ENCODE measurements at places on chromosomes 12 and 14. TPM values are rescaled to one million over a fixed set of nuclear protein-coding genes. Genes with fewer than 3 reads are reported as not detected.
A peak's percentile ranks its signal among the peaks of the same experiment; 100 is the strongest.

GRCh38 chr12:4505376-4505986, 33.2 kb upstream of the RAD51AP1 start:
- peak; percentile 44 for DNase-seq

The FOXM1 gene
- total RNA-seq = 17.7 TPM

DNA sequence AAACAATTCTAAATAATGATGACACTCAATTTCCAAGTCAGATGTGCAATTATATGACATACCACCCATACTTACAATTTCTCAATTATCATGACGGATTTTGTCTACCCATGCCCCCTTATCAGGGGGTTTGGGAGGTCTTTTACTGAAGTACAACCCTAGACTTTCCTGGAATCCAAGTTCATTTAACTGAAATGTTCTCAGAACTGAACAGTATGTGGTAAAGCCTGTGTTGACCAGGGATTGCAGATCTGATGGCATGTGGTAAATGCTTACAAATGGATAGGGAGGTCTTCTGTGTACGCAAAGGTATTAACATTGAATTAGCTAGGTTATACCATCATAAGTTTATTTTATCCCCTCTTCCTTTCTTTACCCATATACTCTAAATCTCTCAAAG, 281.8 kb downstream of the CEP128 start:
- DNase-seq = no peak

GRCh38 chr14:63896278-63896720, 43.5 kb downstream of the SYNE2 start:
- DNase-seq = peak; percentile 92

DNA sequence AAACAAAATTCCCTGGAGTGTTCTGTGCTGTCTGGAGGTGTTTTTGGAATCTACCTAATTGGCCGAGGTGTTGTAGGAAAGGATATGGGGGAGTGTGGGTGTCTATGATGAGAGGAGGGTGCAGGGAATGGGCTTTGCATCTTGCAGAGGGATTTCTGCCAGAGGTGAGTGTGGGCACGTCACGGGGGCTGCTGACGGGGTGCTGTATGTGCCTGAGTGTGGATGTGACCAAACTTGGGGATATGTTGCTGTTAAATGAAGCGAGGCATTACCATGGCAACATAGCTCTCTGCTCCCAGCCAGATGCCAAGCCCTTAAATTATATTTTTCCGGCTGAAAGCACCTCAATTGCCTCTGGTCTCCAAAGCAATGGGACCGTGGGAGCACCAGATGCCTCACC, 44.3 kb upstream of the SPTLC2 start:
- no peak for DNase-seq

DNA sequence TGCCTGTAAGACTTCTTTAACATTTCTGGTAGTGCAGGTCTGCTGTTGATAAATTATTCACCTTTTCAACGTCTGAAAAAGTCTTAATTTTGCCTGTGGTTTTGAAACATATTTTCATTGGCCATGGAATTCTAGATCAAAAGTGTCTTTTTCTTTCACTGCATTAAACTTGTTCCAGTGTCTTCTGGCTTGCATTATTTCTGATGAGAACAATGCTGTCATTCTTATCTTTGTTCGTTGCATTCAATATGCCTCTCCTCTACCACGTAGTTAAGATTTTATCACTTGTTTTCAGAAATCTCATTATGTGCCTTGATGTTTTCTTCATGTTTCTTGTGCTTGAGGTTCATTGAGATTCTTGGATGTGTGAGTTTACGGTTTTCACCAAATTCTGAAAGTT, 13.4 kb upstream of the KIF26A start:
- no peak for DNase-seq

The ANO2 gene
- total RNA-seq = 0.43 TPM

The NR4A1 gene
- total RNA-seq = 2.2 TPM

DNA sequence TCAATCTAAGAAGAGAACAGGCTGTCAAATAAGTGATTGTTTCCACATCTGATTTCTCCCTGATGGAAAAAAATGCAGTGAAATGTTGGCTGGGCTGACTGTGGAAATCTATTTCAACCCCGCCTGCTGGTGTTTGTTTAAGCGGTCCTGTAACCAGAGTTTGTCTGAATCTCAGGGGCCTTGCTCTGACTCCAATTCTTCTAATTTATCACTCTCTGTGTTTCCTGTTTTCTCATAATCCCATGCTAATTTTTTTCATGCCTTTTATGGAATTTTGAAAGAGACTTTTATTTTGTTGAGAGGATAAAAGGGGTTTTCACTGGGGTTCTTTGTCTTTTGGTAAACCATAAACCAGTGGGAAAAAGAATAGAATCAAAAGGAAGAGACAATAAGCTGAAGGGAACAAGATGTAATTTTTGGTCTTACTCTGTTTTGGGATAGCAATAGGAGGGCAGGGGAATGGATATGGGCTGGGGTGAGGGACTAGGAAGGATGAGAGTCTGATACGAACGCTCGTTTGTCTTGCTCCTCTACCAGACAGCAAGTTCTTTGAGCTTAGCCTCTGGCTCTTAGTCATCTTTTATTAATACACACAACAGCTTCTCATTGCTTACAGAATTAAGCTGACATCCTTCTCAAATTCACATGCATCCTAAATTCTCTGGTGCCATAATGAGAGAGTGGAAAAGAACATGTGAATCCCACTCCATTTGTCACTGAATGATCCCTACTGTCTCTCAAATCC, 8.0 kb upstream of the MGP start:
- no peak for DNase-seq

DNA sequence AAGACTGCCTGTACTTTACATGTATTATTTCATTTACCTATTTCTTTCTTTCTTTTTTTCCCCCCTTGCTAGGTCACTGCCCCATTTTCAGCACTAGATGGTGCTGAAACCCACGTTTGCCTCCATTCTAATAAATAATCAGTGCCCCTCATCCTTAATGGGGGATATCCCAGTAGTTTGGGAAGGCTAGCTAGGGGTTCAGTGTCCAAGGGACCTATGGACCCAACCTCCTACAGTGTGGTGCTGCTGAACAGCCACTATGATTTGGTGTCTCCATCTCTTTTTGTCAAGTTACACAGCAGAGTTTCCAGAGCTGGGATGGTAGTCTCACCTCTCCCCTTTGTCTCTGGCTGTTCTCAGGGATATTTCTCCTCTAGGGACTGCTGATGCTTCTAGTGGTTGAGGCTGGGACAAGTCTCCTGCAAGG, 6.5 kb upstream of the HCFC2 start:
- DNase-seq = peak; percentile 42

GRCh38 chr12:51977320-51977753, 25.8 kb downstream of the ACVR1B start:
- peak; percentile 50 for DNase-seq

- peak; percentile 67 for DNase-seq
Measured at GRCh38 chr12:84874125-84874824, 38.3 kb downstream of the SLC6A15 start.

GRCh38 chr12:99049774-99050173, 404.7 kb downstream of the APAF1 start:
- DNase-seq = no peak

The UBE3B gene
- total RNA-seq = 51.4 TPM

GRCh38 chr12:68270358-68270757, 17.0 kb upstream of the IL22 start:
- DNase-seq = no peak

The SMCO2 gene
- not detected for total RNA-seq

DNA sequence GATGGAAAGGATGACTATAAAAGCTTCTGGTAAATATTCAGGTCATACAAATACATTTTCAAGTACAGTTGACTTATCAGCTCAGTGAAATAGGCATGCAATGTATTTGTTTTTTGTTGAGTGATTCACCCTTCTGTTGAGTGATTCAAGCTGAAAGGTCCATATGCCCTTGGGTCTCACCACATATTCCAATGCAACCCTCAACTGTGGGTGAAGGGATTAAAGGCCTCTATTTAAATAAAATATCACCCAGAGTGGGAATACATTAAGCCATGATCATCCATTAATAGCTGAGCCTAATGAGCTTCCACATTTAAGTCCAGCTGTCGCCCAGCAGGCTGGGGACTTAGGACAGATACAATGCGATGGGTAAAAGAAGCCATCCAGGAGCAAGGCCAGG, 120.2 kb downstream of the CRACR2A start:
- DNase-seq = no peak

- DNase-seq = no peak
Measured at GRCh38 chr12:122596838-122597237, 69.8 kb downstream of the KNTC1 start.

DNA sequence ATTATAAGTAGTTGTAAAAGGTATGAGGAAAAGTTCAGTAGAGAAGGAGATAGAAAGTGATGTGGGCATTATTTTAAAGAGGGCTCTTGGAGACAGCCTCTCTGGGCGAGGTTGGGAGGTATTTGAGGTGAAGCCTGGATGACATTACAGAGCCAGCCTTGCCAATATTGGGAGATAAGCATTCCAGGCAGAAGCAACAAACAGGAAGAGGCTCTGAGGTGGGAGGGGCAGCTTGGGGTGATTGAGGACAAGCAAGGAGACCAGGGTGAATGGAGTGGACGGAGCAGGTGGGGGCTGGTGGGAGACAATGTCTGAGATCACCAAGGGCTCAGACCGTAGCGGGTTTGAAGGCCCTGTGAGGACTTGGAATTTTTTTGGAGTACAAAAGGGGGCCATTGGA, 87.3 kb downstream of the DYRK2 start:
- no peak for DNase-seq

The SYCP3 gene
- under 0.01 TPM for total RNA-seq

The SLCO1B3 gene
- total RNA-seq = not detected

GRCh38 chr12:47205532-47206449, 126.0 kb upstream of the AMIGO2 start:
- no peak for DNase-seq

The CLEC6A gene
- total RNA-seq = not detected

DNA sequence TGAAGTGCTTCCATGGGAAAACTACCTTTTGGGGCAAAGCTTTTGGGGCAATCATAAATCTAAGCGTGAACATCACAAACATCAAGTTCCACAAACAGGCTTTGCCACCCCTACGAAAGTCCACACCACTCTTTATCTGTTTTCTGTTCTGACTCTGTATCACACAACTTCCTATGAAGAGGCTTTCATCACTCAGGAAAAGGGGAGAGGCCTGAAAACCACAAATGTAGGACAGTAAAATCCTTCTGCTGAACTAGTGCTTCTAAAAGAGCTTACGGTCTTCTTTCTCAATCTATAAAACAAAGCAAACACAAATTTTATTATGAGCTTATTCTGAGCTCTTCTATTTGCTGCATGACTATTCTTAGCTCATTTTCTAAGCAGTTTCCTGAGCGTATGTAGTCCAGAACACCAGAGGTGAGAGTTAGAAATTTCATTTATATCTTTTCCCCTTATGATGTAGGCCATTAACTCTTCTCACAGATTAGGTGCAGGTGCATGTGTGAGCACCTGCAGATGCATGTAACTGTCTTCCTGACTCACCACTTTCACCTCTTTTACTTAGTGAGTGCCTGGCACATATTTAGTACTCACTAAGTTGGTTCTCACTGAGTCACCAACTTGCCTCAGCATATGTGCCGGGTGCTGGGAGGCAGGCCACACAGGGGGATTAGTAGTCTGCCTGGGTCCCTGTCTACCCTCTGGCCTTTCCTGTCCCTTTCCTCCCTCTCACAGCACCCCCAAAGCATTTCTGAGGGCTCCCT, 32.9 kb upstream of the SYCP3 start:
- peak; percentile 20 for DNase-seq

The LRRC10 gene
- not detected for total RNA-seq

The NPFF gene
- not detected for total RNA-seq

The TAS2R50 gene
- 5.8 TPM for total RNA-seq

The AKAP3 gene
- total RNA-seq = 1.3 TPM

The SPRYD3 gene
- 19.4 TPM for total RNA-seq

The TEAD4 gene
- total RNA-seq = 22.5 TPM

DNA sequence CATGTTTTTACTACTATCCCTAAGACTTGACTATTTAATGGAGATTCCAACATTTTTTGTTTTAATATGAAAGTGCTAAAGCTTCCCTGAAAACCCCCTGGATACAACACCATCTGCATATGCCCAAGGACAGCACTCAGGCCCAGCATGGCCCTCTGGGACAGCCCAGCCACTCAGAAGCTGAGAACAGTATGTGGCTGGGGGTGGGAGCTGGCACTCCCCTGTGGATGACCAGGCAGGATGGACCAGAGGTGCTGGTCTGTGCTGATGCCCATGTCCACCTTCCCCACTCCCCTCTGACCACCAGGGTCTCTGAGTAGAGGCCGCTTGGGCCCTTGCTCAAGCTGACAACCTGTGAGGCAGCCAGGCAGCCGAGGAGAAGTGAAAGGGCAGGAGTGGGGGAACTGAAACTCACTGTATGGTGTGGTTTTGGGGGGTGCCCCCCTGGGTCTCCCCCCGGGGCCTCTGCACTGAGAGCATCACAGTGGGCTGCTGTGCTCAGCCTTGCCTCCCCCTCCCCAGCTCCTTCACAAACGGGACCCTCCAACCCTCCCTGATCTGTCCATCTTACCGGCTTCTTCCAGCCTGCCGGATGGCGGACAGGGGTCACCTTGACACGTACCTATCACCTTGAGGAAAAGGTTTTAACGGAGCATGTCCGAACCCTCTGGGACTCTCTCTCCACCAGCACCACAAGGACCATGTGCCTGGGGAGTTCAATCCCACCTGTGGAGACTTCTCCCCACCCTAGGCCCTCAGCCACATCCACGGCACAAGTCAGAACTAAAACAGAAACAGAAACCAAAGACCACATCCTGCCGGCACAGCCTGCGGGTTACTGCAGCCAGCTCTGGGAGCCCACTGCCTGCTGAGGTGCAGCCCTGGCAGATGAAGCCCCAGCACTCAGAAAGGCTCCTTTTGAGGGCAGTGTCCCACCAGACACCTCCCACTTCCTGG, at the start of gene TMEM229B:
TSS of gene TMEM229B (minus strand) at position 785 of the 957 bp plus-strand sequence. CDS start 14,798 bp downstream, outside the sequence.
- peak; percentile 38 for DNase-seq

The FLVCR2 gene
- total RNA-seq = 0.43 TPM

The SDR9C7 gene
- total RNA-seq = not detected

GRCh38 chr12:50112456-50113218, 601 bp downstream of the COX14 start:
- no peak for DNase-seq

GRCh38 chr12:113932381-113933196, 33.5 kb downstream of the RBM19 start:
- peak; percentile 35 for DNase-seq

GRCh38 chr12:84165998-84166571, 746.5 kb downstream of the SLC6A15 start:
- no peak for DNase-seq

GRCh38 chr12:12562016-12562483, 613 bp downstream of the DUSP16 start:
- DNase-seq = peak; percentile 50

DNA sequence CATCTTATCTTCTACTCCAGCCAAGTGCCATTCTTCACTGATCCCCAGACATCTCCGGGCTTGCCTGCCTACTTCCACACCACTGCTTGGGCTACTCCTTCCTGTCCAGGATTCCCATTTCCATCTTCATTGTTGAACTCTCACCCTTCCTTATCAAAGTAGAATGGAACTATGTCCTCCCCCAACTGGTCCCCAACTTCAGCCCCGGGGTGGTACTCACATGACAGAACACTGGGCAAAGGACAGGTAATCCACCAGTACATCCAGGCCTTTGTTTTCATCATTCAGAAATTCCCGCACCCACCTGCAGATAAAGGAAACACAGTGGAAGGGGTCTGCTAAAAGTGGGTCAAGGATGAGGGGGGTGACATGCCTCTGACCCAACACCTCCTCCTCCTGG, 38.4 kb downstream of the PRPF40B start:
- no peak for DNase-seq

GRCh38 chr12:13843841-13844240, 137.6 kb downstream of the GRIN2B start:
- no peak for DNase-seq

GRCh38 chr12:53567961-53568808, 58.0 kb downstream of the ATF7 start:
- DNase-seq = peak; percentile 60
